ENCODE measurements at places on chromosomes 11 and 22.

DNA sequence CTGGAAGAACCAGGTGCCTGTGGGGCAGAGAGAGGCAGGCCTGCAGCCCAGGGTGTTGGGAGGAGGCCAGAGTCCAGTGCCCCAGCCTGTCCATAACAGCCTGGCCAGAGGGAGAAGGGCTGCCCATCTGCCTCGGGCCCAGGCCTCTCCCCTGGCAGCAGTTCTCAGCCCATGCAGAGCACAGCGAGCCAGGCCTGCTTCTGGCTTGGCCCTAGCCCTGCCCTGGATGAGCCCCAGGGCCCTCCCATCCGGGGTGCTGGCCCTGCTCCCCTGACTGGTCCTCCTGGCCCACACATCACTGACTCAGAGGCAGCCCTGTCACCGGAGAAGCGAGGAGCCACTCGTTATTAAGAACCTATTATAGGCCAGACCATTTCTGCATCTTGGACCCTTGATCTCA is 19.7 kb upstream of the MYRF start:
- DNase-seq: no peak

GRCh38 chr11:121936781-121937447 is 179.1 kb downstream of the BLID start:
- peak; percentile 61 for DNase-seq

GRCh38 chr11:46504817-46505613 is 88.8 kb downstream of the AMBRA1 start:
- no peak for DNase-seq

- no peak for DNase-seq
Observed at GRCh38 chr11:103929170-103929903, 107.1 kb upstream of the DDI1 start.

GRCh38 chr11:121670805-121671282 is 218.1 kb upstream of the SORL1-AS1 start:
- no peak for DNase-seq

GRCh38 chr11:78365381-78365792 is 52.2 kb downstream of the GAB2 start:
- no peak for DNase-seq

DNA sequence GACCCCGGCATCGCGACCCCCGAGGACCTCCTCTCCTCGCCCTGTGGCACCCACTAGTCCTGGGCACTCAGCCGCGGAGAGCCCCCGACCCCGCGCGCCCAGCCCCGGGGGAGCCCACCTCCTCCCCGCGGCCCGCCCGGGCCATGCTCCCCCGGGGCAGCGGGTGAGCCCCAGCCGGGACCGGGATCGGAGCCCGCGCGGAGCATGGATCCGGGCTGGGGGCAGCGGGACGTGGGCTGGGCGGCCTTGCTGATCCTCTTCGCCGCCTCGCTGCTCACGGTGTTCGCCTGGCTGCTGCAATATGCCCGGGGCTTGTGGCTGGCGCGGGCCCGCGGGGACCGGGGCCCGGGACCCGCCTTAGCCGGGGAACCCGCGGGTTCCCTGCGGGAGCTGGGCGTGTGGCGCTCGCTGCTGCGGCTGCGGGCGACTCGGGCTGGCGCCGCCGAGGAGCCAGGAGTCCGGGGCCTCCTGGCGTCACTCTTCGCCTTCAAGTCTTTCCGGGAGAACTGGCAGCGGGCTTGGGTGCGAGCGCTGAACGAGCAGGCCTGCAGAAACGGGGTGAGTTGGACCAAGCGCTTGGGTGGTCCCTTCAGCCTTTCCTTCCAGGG is 498 bp downstream of the C2CD2L start:
- DNase-seq: no peak

- no peak for DNase-seq
Observed at GRCh38 chr22:37975153-37975552, 9.2 kb downstream of the SOX10 start.

GRCh38 chr22:25085156-25085555 is 114.5 kb upstream of the CRYBB3 start:
- no peak for DNase-seq

- DNase-seq: no peak
Observed at GRCh38 chr11:43942662-43943371, 380 bp downstream of the C11orf96 start.

- DNase-seq: no peak
Observed at GRCh38 chr11:46675288-46675851, 25.0 kb downstream of the ARHGAP1 start.

- no peak for DNase-seq
Observed at GRCh38 chr22:32717337-32718240, 83.9 kb upstream of the TIMP3 start.

GRCh38 chr22:39267974-39268373 is 23.2 kb upstream of the PDGFB start:
- DNase-seq: no peak

DNA sequence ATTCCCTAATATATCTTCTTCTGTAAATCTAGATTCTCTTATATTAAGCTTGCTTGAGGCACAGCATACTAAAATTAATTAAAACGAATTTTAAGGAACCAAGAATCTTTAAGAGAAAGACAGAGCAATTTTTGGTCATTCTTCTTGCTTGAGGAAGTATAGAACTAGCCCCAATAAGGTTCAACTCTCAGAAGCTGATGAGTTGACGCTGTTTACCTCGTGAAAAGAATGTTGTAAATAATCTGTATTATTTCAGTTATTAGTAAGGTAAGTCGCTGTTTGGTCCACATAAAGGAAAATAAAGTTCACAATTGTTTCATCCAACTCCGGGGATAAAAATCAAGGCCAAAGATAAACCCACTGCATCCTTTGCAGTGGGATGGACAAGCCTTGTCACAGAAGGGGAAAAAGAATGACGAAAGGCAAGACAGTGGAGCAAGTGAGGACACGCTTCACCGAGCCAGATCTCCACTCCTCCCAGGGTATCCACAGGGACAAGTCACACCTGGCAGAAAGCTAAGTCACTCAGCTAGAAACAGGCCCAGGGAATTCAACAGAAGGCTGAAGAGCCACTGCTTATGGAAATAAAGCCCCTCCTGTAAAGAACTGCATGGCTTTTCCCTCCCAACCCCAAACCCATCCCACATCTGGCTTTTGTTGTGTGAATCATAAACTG is 752 bp downstream of the POU2AF1 start:
- DNase-seq: no peak

- DNase-seq: no peak
Observed at GRCh38 chr22:45968003-45968650, 8.8 kb downstream of the WNT7B start.

GRCh38 chr11:22668005-22668796 is 1.8 kb downstream of the GAS2 start:
- DNase-seq: no peak

- no peak for DNase-seq
Observed at GRCh38 chr22:48192920-48193319, 1430.5 kb downstream of the TBC1D22A start.

DNA sequence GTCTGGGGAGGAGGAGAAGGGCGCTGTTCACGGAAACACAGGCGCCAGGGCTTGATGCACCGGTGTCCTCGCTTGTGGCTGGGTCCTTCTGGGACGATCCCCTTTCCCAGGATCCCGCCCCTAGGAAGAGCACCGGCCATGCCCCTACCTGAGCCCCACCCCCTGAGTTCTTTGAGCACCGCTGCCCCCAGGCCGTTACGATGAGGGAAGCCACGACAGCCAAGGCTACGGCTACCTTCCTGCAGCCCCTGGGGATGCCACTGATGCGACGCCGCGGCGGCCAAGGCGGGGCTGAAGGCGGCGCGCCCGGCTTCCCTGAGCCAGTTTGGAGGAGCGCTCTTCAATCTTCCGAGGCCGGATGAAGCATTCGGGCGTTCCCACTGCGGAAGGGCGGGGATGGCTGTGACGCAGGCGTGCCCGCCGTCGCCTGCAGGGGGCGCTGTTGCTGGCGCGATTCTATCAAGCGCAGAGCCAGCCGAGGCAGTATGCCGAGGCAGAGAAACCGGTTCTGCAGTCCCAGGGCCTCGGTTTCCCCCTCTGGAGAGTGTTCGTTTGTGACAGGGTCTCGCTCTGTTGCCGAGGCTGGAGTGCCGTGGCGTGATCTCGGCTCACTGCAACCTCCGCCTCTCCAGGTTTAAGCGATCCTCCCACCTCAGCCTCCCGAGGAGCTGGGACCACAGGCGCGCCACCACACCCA is 9.7 kb upstream of the NEFH start:
- DNase-seq: peak; percentile 3

- DNase-seq: no peak
Observed at GRCh38 chr11:77654770-77655434, 17.3 kb upstream of the CLNS1A start.

GRCh38 chr22:50292643-50293440 is 14.6 kb downstream of the PLXNB2 start:
- DNase-seq: no peak

- DNase-seq: no peak
Observed at GRCh38 chr11:62103986-62104385, 19.8 kb upstream of the INCENP start.

DNA sequence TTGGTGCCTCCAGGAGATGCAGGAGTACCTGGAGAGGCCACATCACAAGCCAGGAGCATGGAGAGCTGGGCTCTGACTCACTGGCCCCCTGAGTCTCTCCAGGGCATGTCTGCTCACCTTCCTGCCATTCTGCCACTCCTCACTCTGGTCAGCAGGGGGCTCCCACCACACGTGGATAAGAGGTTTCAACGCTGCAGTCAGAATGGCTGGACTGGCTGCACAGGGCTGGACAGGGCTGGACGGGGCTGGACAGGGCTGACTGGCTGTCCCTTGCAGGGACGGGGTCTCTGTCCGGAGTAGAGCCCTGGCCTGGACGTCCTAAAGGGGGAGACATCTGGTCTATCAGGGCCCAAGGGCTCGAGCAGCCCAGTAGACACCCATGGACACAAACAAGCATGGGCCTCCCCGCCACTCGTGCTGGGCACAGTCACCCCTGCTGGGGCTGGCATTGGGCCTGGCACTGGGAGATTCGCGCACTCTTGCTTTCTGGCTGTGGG is 34.6 kb downstream of the CYTH4 start:
- DNase-seq: peak; percentile 36

- no peak for DNase-seq
Observed at GRCh38 chr11:126105022-126105747, 42.5 kb upstream of the CDON start.

GRCh38 chr11:119100994-119101758 is 477 bp downstream of the DPAGT1 start:
- no peak for DNase-seq

GRCh38 chr11:30260813-30261212 is 30.0 kb downstream of the FSHB start:
- DNase-seq: no peak

DNA sequence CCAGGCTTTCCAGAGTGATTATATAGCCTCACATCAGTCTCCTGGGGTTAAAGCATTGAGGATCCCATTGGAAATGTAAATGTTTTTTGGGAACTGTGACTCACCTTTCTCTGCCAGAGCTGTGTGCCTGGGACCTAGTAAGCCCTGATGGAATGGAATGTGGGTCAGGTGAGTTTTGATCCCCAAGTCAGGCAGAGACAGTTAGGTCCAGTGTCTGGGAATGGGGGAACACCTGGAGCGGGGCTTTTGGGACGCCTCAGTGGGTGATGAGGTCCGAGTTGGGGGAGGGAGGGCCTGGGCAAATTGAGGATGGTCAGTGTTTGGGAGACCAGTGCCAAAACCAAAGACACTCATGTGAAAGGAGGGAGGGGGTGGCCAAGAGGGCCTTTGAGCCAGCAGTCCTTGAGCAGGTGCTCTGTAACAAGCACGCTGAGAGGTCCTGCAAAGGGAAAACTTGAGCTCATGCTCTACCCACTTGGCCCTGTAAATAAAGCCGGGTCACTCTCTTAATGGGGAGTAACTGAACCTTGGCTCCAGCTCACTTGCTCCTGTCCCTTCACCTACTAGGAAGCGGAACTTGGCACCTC is 104.7 kb downstream of the NAV2 start:
- no peak for DNase-seq

- DNase-seq: no peak
Observed at GRCh38 chr11:39236916-39237315, 2222.5 kb downstream of the LRRC4C start.

GRCh38 chr11:393219-394033 is 583 bp upstream of the PKP3 start:
- peak; percentile 37 for DNase-seq

DNA sequence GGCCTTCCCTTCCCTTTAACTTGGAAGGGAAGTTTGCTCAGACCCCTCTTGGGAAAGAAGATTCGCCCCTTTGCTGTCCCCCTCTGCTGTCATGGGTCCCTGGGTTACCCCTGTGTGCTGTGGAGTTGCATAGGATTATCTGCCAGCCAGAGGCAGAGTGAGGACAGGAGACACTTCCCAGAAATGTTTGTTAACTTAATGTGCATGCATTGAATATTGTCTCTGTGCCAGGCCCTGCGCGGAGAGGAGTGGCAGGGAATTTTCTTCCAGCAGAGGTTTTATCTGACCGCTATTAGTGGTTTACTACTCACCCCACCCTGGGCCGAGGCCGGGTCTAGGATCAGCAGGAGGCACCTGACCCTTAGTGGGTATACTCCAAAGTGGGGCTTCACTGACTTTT is 894.8 kb downstream of the TBC1D22A start:
- DNase-seq: no peak

GRCh38 chr11:111674941-111675340 is 72.7 kb downstream of the SIK2 start:
- DNase-seq: no peak
